ENCODE measurements at places on chromosomes 13 and 19. TPM values are rescaled to one million over a fixed set of nuclear protein-coding genes. Genes with fewer than 3 reads are reported as not detected.

ATP4A gene
- polyA plus RNA-seq: not detected

TMEM161A gene
- polyA plus RNA-seq: 44.6 TPM

KPNA3 gene
- 34.3 TPM for polyA plus RNA-seq

OR2Z1 gene
- not detected for polyA plus RNA-seq

CNMD gene
- 1.0 TPM for polyA plus RNA-seq

CLEC4G gene
- 0.31 TPM for polyA plus RNA-seq

COL4A2 gene
- polyA plus RNA-seq: 473 TPM

CBY2 gene
- 0.39 TPM for polyA plus RNA-seq

FCAR gene
- 0.67 TPM for polyA plus RNA-seq

SYNE4 gene
- 10.0 TPM for polyA plus RNA-seq

- no peak for DNase-seq
Measured at GRCh38 chr13:113465300-113465699, 12.0 kb upstream of the ADPRHL1 start.

DNA sequence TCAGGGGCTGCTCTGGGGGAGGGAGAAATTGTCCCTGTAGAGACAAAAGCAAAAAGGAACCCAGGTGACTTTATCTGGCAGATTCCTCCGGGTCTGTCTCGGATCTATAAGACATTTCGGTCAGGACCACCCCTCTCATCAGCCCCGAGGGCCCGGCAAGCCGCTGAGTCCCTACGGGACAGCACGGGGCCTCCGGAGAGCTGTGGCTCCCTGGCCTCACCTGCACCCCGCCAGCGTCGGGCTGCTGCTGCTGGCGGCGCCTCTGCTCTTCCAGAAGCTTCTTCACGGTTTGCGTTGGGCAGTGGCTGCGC, 1.9 kb downstream of the NFKBID start:
- no peak for DNase-seq

DNA sequence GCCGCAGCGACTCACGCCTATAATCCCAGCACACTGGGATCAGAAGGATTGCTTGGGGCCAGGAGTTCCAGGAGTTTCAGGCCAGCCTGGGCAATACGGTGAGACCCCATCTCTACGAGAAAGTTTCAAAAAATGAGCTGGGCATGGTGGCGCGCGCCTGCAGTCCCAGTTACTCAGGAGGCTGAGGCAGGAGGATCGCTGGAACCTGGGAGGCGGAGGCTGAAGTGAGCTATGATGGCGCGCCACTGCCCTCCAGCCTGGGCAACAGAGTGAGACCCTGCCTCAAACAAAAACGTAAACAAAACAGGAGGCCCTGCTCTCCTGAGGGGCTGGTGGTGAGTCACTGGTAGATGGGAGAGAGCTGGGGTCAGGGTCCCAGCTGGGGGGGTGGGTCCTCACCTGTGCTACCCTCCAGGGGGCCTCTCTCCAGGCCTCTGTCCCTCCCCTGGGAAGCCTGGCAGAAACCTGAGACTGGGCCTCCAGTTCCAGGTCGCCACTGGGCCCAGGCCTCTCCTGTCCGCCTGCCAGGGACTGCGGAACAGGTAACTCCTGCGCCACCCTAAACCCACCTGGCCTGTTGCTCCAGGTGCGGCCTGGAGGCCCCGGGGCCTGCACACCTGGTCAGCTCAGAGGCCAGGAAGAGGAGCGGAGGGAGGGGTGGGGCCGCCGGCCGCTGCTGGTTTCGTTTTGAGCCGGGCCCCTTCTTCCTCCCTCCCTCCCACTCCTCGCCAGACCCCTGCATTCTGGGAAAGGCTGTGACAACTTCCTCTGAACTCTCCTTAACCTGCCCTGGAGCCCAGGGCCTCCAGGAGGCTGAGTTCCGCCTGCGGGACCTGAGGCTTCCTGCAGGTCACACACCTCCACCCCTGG, 17.2 kb upstream of the ZBTB7A start:
- no peak for DNase-seq

DNA sequence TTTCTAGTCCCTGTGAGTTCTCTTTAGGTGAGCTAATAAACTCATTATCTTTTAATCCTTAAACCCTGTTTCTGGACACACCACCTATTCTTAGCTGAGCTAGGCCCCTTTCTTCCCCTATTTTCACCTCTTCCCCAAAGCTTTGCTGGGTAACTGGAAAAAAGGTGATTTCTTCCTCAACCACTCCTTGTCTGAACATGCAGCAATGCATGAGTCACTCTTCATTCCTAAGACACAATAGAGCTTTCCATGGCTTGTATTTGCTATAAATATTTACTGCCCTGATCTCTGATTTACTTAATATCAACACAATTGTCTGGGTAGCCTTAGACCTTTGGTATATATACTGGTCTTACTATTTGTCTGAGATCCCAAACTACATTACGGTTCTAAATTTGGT, 370.9 kb downstream of the KLF5 start:
- no peak for DNase-seq

GRCh38 chr19:46554161-46554560, 47.0 kb upstream of the CALM3 start:
- DNase-seq: no peak

GRCh38 chr19:48158210-48158790, 11.8 kb downstream of the LIG1 start:
- no peak for DNase-seq

DNA sequence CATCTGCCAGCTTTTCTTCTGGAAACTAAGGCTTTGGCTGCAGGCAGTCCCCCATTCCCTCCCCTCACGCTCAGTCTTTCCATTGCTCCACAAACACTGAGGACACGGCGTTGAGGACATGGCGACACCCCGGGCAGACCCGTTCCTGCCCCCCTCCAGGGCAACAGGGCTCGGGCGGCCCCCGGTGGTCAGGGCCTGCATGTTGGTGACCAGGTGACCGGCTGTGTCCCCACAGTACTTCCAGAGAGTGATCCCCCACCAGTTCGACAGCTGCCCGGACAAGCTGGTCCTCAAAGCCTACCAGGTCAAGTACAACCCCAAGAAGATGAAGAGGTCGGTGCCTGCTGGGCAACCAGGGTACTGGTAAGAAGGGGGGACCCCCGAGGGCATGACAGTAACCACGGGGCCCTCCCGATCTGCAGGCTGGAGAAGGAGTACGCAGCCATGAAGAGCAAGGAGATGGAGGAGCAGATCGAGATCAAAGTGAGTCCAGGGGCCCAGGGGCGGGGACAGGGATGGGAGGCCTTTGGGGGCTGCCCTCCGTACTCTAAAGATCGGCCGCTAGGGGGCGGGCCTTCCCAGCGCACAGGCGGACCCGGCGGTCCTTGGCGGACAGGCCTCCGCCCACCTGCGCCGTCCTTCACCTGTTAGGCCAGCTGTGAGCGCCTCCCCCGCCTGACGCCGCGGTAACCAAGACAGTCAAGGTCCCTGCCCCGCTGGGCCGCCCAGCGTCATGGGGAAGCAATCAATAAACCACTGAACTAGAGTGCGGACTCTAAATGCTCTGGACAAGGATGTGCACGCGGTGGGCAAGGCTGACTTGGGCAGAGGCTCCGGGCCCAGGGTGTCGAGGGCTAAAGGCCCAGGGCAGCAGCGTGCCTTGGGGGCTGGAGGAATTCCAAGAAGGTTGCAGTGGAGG, 21.1 kb downstream of the PRR36 start:
- DNase-seq: peak; percentile 67

DNA sequence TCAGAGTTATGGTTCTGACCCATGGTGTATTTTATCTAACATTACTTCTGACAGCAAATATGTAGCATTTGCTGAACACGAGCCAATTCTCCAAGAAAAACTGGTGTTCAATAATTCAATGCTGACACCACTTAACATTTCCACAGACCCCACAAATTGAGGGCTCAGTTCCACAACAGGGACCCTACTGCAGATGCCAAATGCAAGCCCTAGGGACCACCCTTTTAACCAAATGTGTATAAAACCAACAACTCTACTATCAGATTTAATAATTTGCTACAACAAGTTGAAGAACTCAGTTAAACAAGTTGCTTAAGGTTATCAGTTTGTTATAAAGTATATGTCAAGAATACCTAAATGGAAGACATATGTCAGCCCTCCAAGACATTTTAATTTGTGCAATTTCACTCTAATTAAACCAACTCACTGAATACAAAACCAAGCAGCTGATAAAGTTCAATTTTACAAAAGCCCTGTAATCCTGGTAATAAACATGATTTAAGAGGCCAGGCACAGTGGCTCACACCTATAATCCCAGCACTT, 6.7 kb downstream of the ZNF44 start:
- DNase-seq: peak; percentile 42

DNA sequence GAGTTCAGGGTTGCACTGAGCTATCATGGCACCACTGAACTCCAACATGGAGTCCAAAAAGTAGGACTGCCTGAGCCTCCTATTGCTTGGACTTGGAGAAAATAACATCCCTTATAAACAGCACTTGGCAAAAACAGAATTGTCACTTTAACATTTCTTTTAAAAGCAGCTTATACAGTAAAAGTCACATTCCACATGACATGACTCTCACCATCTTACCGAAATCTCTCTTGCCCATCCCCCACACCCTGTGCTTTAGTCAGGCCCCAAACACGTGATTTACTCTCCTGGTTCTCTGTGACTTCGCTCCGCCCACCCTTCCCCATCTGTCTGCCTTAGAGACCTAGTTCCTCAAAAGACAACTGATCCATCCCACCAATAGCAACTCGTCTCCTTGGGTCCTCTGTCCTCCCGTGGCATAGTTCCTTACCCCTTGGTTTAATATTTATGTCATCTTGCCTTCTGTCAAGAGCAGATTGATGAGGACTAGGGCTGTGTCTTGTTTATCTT, 4.6 kb downstream of the SAFB start:
- DNase-seq: no peak

- DNase-seq: no peak
Measured at GRCh38 chr19:17281391-17282304, at the start of gene ANKLE1. Gene ANKLE1, plus strand, starts transcription at chr19:17281901. Its CDS starts 20 bp downstream, at chr19:17281921.

DNA sequence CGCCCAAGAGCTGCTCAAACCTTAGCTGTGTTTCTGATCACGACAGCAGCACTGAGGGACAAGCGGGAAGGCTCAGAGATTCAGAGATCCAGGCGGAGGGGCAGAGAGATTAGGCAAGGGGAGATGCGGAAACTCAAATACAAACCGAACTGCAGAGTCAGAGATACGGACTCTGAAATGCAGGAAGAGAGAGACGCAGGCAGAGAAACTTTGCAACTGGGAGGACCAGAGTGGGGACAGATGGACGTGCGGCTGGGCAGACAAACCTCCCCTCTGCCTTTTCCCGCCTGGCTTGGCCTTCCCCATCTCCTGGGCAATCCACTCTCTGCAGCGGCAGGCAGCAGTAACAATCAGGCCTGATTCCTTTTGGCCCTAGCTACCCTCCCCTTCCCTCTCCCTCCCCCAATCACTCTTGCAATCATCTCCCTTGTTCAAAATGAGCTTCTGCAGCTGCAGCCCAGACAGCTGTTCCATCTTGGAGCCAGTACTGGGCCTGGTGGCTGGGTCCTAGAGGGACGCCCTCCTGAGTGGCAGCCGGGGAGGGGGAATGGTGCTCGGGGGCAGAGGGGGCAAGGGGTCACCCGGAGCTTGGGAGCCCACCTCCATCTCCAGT, 29.7 kb downstream of the OLFM2 start:
- no peak for DNase-seq

- DNase-seq: no peak
Measured at GRCh38 chr13:75869981-75870380, 233.9 kb downstream of the LMO7 start.

GRCh38 chr19:23547816-23548430, 139.1 kb downstream of the ZNF675 start:
- DNase-seq: no peak

DNA sequence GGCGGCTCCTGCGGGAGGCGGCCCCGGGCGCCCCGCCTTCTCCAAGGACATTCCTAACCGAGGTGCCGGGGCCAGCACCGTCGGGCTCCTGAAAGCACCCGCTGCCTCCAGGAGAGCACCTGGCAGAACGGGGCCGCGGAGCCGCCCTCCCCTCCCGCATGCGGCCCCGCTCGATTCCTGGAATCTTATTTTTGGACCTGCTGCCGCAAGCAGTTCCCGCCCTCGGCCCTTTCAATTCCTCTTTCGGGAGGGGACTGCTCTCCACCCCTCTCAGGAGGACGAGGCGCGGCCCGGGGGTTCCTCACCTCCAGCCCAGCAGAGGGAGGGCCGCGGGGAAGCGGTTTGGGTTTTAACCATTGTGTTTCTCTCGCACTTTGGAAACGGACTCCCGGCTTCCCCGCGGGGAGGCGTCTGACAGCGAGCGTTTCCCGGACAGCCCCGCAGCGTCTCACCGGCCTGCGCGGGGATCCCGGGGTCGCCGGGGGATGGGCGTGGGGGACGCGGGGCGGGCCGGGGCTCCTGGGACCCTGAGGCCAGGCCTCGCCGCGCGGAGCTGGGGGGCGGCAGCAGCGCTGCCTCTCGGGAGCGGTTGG, 849 bp downstream of the GAS6 start:
- DNase-seq: no peak

DNA sequence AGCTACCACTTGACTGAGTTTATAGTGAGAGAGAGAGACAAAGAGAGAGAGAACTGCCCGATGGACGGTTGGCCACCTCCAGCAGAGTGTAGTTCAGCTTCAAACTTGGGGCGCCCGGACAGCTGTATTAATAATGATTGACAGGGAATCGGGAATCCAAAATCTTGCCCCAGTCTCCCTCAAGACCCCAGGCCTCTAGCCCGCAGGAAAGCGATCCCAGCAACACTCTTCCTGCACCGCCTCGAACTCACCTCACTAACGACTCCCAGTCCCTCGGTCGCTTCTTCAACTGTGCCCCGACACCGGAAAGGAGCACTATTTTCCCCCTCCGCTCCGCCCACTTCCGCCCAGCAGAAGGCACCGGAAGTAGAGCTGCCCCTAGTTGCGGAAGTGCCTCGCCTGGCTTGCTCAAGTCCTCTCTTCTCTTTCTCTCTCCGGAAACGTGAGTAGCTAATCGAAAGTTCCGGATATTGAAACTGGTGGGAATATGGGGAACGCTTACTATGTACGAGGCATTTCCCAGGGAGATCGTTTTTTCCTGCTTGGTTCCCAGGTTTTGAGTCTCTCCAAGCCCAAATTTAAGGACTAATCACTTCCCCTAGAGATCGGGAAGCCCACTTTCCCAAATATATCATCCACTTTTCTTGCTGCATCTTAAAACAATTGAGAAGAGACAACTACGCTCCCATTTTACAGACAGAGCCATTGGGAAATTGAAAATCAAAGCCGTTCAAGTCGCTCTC, at the start of gene NOSIP:
Gene NOSIP (minus strand): TSS at position 293 of the 743 bp plus-strand sequence. CDS start 19,865 bp downstream, outside the sequence.
- DNase-seq: peak; percentile 93

GRCh38 chr19:28878862-28879566, 333.9 kb downstream of the UQCRFS1 start:
- DNase-seq: peak; percentile 61

Measured in left renal pelvis (tissue), 4 donors.